ENCODE measurements at places on chromosomes 1 and 21.

DNA sequence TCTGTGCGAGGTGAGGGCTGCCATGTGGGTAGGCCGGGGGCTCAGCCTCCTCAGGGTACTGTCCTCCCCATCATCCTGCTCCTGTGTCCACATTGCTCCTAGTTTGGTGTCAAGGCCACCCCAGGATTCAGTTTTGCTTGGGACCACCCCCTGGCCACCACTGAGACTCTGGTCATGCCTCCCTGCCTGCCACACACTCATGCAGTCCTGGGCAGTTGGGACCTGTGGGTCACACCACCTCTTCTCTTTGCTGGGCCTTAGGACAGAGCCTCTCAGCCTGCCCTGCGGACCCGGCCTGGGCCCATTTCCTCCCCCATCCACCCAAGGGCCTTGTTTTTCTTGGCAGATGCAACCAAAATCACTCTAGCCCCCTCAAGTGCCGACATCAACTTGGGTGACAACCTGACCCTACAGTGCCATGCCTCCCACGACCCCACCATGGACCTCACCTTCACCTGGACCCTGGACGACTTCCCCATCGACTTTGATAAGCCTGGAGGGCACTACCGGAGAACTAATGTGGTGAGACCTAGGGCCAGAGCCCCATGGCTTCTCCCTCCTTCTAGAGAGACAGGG is 19.4 kb downstream of the TMEM81 start:
- no peak for DNase-seq

DNA sequence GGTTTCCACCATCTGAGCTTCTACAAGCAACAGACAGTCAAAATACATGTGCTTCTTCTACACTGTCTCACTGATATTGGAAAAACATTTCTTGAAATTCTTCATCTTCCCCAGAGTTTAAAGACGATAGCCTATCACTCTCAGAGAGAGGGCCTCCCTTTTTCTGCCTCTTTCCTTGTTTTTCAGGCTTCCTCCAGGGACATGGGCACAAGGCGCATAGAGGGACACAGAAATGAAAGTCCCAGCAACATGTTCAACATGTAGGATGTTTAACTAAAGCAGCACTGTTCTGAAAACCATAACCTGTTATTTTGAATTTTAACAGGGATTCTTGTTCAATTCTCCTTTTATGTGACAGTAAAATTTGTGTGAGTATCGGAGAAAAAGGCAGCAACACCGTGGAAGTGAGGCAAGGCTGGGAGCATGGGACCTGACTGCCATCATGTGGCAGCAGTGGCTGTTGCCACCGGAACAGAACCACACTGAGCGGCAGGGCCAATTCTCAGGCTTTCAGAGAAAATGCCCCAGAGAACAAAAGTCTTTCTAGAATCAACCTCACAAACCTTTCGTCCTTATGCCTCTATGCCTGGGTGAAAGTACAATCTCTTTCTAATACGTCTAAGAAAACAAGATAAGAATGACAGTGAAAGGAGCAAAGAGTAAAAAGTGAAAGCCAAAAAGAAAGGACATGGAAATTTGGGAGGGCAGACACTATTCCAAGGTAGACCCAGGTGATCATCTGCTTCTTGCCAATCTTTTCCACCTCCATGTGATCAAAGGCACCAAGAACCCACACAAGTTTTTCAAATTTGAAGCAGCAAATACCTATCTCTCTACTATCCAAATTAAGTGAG is 54.5 kb downstream of the PCNX2 start:
- peak; percentile 12 for DNase-seq

DNA sequence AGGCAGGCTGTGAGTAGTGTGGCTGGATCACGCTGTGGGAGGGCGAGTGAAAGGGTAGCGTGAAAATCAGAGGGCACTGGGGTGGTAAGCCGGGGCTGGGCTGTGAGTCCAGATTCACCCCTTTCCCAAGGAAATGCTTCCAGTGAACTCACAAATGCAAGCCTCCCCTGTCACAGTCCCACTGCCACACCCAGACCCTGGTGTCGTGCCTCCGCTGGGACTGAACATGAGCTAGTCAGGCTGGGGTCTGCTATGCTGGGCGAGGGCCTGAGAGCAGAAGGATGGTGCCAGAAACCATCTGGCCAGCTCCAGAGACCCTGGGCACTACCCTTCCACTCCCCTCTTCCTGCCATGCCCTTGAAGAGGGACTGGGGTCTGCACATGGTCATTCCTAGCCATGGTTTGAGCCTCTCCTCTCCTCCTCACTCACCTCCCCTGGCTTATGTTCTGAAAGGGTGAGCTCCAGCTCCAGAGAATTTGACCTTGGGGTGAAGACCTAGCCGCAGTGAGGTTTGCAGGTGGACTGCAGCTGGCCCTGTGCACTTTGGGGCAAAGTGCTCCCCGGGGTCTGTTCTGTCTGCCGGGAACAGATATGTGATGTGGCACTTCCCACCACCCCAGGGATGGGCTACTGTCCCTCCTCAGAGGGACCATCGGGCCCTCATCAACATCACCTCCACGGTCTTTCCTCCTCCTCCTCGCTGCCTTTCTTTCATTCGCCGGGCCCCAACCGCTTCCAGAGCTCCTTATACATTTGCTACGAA is 365.6 kb downstream of the RPS6KC1 start:
- DNase-seq: no peak

- no peak for DNase-seq
These were observed 16.6 kb downstream of the COPA start for GRCh38 chr1:160326418-160326817.

GRCh38 chr21:17050156-17050555 is 462.7 kb upstream of the CXADR start:
- no peak for DNase-seq

GRCh38 chr1:212007886-212008285 is 27.5 kb downstream of the INTS7 start:
- DNase-seq: no peak

- DNase-seq: peak; percentile 59
These were observed 22.6 kb downstream of the BTG2 start for GRCh38 chr1:203327684-203328457.

DNA sequence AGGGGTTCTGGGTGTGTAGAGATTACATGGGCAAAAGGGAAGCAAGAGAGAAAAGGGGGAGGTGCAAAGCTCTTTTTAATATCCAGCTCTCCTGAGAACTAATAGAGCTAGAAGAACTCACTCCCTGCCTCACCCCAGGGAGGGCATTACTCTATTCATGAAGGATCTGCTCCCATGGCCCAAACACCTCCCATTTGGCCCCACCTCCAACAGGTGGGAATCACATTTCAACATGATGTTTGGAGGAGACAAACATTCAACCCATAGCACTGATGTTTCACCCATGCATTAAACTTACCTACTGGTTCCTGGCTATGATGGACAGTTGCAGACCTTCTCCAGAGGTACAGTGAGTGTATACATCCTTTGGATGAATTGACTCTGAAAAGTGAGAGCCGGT is 7.3 kb upstream of the JUN start:
- no peak for DNase-seq

DNA sequence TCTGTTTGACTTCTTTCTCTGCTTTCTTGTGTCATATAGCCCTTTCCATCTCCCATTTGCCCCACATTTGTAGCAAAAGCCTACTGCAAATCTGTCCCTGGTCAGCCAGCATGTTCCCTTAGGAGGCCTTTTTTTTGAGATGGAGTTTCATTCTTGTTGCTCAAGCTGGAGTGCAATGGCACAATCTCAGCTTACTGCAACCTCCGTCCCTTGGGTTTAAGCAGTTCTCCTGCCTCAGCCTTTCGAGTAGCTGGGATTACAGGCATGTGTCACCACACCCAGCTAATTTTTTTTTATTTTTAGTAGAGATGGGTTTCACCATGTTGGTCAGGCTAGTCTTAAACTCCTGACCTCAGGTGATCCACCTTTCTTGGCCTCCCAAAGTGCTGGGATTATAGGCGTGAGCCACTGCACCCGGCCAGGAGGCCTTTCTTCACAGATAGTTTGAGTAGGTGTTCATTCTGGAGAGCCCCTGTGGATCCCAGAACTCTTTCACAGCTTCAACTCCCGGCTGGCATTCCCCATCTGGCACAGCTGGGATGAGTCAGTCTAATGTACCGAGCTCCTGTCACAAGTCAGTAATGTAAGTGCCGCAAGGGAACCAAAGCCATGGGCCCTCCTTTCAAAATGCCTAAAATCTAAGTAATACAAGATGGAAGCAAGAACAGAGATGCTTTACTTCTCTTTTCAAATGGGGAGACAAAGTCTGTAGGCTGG is 9.4 kb upstream of the NHLH1 start:
- no peak for DNase-seq

DNA sequence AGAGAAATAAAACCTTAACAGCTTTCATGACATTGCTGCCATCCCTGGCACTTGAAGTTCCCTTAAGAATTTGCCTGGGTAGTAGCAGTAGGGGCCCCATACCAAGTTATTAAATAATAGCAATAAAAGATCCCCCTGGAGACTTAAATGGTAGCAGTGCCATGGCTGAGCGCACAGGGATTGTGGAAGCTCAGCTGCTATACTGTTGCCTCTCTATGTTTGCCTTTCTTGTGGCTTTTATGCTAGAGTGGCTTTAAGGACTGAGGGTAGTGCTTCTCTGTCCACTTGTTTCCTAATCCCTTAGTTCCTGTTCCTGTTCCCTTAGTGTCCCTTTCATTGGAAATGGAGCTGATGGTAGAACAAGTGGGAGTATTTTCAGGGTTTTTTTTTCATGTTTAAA is 42.1 kb downstream of the NCF2 start:
- peak; percentile 82 for DNase-seq

DNA sequence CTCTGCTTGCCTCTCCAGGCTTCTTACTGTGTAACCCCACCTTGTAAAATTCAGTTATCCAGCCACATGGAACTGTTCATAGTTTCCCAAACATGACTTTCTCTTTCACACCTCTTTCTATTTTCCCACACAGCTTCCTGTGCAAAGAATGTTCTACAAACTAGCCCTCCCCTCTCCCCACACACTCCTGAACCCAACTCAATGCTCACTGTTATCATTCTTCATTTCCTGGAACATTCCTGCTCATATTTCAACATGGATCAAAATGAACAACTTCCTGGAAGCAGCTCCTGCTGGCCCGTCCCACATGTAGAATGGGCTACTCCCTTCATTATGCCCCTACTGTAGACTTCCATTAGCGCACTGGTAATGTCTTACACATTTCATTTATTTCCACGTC is 7.5 kb upstream of the HSD11B1 start:
- DNase-seq: no peak

DNA sequence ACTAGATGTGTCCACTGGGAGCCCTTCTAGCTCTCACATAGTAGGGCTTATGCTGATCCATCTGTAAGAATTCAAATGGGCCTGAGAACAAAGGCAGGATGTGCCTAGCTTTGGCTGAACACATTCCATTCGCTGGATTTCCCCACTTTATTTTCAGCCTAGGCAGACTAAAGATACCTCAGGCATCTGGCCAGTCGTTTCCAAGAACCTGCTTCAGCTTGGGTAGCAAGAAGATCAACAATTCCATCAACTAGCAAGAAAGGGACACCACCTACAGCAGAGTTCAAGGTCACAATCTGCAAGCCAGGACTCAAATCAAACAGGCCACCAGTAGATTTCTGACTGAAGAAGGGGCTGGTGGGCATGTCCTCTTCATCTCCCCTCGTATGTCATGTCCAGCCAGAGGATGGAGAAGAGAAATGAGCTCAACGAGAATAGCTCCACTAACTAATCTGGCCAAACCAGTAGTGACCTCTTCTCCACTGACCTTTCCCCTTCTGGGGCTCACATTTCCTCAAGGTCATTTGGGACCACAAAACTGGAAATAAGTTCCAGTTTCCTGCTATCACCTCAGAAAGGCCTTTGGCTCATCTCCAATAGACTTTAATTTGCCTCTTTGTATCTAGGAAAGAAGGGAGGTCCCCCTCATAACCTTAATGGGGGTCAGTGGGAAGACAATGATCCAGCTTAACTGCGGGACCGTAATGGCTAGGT is 14.2 kb downstream of the TXNIP start:
- no peak for DNase-seq

DNA sequence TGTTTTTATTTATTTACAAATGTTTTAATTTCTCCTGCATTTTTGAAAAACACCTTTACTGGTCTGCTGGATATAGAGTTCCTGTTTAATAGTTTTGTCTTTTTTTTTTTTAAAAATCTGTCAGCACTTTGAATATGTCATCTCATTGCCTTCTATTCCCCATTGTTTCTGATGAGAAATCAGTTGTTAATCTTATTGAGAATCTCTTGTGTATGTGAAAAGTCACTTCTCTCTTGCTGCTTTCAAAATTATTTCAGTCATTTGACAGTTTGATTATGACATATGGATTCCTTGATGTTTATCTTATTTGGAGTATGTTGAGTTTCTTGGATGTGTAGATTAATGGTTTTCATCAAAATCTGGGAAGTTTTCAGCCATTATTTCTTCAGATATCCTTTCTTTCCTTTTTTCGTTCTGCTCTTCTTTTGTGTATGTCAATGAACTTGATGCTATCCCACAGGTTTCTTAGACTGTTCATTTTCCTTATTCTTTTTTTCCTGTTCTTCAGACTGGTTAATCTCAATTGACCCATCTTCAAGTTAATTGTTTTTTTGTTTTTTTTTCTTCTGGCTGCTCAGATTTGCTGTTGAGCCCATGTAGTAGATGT is 51.2 kb upstream of the CCDC190 start:
- DNase-seq: no peak

- DNase-seq: no peak
These were observed 36.0 kb upstream of the KIF26B start for GRCh38 chr1:245118806-245119205.

DNA sequence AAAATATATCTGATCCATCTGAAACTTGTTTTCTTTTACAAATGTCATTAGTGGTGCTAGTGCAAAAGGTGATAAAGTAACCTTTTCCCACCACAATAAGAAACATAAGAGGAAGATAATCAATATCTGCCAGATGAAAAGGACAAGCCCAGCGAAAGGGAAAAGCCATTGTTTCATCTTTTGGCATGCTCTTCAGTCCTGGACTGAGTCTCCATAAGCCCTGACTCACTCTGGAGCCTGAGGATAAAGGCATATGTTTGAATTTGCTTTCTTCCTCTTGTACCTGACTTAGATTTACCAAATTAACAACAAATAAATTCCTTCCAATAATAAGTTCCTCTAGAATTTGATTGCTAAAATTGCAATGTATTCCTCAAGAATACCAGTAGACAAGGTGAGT is 13.6 kb downstream of the DNAJC11 start:
- no peak for DNase-seq

DNA sequence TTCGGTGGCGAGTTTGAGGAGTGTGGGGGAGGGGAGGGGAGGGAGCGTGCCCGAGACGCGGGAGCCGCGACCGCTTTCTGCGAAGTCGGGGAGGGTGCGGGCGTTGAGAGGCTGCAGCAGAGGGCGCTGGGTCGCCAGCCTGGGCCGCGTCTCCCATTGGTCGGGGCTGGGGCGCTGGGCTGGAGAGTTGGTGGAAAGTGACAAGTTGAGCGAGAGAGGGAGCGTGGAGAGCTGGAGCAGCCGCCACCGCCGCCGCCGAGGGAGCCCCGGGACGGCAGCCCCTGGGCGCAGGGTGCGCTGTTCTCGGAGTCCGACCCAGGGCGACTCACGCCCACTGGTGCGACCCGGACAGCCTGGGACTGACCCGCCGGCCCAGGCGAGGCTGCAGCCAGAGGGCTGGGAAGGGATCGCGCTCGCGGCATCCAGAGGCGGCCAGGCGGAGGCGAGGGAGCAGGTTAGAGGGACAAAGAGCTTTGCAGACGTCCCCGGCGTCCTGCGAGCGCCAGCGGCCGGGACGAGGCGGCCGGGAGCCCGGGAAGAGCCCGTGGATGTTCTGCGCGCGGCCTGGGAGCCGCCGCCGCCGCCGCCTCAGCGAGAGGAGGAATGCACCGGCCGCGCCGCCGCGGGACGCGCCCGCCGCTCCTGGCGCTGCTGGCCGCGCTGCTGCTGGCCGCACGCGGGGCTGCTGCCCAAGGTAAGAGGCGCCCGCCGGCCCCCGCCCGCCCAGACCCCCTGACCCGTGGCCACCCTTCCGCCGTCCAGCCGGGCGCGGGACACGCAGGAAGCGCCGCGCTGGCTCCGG is at the start of gene ROR1:
Gene ROR1, plus strand, starts transcription at position 203 of the 802 bp plus-strand sequence.
- peak; percentile 91 for DNase-seq
